ENCODE measurements at places on chromosomes 13 and 19.
A peak's percentile ranks its signal among the peaks of the same experiment; 100 is the strongest.

DNA sequence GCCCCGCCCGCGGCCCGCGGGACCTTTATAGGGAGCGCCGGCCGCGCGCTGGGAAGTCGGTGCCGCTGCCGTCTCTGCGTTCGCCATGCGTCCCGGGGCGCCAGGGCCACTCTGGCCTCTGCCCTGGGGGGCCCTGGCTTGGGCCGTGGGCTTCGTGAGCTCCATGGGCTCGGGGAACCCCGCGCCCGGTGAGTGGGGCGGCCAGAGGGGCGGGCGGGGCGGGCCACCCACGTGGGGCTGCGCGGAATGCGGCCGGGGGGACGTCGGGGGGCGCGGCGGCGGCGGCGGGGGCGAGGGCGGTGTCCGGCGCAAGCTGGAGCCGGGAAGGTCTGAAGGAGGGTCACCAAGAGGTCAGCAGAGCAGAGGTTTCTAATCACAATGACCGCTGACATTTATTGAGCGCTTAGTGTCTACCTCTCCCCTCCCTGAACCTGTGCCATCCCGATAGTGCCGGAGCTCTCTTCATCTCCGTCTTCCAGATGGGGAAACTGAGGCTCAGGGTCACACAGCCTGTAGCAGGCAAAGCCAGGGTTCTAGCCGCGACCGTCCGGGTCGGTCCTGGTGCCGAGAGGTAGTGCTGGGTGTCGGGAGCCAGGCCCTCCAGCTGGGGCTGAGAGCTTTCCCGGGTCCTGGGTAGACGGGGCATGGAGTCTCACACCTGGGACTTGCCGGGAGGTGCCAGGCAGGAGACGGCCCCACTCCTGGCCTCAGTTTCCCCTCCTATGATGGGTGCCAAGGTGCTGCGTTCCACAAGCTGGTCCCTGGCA lies at the start of gene FSTL3:
Gene FSTL3, plus strand, starts transcription at position 54 of the 767 bp plus-strand sequence. Its CDS starts 32 bp downstream, at position 86.
- no peak for DNase-seq

- DNase-seq = no peak
Observed at GRCh38 chr13:84352946-84353345, 470.7 kb upstream of the SLITRK1 start.

- no peak for DNase-seq
Observed at GRCh38 chr19:19662871-19663255, 613 bp downstream of the ATP13A1 start.

DNA sequence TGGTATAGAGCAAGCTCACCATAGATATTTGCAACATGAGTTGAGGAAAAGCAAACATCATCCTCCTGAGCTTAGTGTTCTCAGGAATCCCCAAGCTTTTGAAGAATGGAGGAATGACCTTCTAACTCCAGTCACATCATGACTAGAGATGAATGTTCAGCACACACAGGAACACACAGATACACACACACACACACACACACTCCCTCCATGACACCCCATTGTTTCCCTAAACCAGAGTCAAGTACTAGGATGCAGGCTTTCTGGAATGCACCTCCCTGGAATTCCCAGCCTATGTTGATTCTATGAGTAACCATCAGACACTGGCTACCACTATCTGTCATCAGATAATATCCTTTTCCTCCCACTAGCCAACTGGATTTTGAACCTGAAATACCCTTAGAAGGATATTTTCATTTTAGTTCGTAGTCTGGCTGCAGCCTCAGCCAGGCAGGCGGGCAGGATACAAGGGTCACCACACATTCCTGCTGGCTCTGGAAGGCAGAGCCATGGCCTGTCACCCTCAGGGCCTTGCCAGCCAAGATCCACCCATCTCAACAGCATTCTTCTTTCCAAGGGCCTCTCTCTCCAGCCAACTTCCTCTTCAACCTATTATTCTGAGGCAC lies 162.4 kb downstream of the FOXO1 start:
- DNase-seq = no peak

DNA sequence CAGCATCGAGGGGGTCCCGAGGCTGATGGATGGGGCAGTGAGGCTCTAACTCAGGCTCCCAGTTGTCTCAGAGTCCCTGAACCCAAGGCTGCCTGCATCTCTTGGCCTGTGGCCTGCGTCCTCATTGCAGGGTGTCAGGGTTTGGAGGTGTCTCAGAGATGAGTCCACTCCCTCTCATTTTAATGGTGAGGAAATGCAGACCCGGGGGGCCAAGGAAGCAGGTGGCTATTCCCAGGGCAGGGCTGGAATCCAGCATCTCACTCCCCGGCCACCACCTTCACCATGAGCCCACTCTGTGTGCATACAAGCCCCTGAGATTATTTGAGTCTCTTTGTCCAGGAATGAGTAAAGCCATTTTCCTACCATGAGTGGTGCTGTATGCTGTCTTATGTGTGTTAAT lies 21.4 kb downstream of the TEX29 start:
- no peak for DNase-seq

GRCh38 chr13:21528616-21529015 lies 69.5 kb upstream of the ZDHHC20 start:
- DNase-seq = no peak

DNA sequence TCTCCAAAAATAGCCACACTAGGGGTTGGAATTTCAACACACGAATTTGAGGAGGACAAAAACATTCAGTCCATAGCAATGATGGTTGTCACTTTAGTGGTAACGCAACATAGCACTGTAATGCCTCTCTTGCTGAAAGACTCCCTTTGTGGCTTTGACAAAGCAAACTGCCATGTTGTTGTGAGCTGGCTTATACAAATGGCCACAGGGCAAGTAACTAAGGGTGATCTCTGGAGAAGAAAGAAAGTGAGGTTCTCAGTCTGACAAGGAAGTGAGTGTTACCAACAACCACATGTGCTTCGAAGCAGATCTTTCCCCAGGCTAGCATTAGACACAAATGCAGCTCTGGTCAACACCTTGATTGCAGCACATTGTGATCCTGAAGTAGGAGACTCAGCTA lies 79.1 kb upstream of the PCDH17 start:
- no peak for DNase-seq

GRCh38 chr19:16619457-16619856 lies 8.5 kb downstream of the MED26 start:
- no peak for DNase-seq

DNA sequence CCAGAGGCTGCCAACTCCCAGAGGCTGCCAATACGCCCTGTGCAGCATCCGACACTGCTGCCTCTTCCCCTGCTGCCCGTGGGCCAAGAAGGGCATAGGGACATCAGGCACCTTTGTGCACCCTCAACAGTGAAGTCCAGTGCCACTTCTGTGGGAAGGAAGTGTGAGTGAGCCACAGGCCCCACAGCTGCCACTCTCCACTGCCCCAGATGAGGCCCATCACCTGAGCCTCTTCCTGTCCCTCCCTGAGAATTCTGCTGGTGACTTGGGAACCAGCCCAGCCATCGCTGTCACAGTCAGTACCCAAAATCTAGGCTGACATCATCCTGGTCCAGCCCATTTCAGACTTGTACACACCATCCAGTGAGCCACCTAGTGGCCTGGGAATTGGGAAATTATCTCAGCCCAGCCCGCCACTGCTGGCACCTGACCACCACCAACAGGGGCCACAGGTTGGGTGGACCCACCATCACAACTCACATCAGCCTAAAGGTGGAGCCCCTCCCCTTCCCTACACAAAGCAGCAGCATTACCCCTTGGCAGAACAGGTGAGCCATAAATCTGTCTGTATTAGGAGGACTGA lies 733.9 kb upstream of the KLHL1 start:
- no peak for DNase-seq

DNA sequence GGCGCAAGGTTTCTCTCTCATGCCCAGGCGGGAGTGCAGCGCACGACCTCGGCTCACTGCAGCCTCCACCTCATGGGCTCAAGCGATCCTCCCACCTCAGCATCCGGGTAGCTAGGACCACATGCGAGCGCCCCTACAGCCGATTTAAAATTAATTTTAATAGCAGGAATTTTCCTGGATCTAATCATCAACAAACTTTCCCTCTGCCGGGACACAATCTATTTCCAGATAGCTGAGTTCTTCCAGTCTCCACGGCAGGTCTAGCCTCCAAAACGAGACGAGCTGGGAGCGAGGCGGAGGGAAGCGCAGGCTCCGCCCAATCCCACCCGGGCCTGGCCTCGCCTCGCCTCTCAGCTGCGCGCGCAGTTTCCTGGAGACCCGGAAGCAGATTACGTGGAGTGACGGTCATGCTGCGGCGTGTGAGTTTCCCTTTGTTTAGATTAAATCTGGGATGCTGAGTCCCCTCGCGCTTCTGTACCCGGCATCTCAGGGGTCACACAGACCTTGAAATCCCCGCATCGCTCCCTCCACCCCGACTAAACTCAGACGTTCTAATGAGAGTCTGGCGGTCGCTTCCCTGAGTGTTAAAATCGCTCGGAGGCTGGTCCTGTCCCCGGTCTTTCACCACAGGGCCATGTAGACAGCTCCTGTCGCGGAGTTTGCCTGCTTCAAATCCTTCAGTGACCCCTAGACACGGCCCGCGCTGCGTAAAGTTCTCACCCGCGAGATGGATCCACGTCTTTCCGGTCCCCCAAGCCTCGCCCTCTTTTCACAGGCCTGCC lies at the start of gene ZNF880:
Gene ZNF880, plus strand, starts transcription at position 365 of the 782 bp plus-strand sequence. Its CDS starts 43 bp downstream, at position 408.
- peak; percentile 88 for DNase-seq

- DNase-seq = peak; percentile 75
Observed at GRCh38 chr13:30744056-30744680, 8.8 kb downstream of the ALOX5AP start.

DNA sequence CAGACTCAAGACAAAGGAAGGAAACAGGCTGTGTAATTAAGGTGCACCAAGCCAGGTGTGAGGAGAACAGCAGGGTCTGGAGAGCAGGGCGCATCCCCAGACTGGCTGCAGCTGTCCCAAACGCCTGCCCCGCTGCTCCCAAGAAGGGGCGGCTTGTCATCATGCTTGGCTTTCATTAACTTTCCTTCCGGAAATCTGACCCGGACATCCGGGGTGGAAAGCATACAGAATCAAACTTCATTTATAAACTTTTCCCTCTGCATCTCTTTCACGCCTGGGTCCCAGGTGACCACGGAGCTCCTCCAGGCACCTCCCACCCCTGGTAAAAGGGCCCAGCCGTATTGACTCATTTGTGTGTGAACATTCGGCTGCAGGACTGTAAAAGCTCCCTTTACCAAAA lies 31.7 kb downstream of the TSHZ3 start:
- DNase-seq = no peak

DNA sequence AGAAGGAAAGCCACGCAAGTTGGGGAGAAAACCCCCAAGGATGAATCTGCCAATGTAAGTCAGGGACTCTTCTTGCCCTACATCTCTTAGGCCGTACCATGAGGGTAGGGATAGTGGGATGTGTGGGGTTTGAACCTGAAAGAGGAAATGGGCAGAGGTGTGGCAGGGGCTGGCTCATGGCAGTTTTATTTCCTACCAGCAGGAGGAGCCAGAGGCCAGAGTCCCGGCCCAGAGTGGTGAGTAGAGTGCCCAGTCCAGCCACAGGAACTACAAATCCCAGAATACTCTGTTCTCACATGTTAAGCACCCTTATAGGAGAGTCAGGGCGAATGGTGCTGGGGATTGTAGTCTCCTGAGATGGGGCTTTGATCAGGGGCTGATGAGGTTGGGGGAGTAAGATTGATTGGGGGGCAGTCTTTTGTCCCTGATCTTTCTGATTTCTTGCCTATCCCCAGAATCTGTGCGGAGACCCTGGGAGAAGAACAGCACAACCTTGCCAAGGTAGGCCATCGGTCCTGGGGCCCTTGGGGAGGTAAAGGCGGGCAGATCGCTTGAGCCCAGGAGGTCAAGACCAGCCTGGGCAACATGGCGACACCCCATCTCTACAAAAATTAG lies 16.5 kb downstream of the VASP start:
- DNase-seq = peak; percentile 68
